ENCODE measurements at places on chromosomes 7 and 10.
A peak's percentile ranks its signal among the peaks of the same experiment; 100 is the strongest.

DNA sequence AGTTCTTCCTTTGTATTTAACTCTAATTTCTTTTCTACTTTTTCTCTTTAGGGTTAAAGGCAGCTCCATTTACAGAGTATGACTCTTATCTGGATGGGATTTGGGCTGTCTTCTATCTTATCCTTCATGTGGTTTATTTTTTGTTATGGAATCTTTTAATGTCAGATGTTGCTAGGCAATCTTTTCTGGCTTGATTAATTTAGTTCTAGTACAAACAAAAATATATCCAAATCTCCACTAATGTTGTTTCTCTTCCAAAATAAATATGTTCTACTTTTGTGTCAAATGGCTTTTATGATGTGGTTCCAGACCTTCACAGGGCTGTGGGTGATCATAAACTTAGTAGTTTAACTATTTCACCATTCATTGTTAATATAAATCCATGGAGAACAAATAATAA lies 246.9 kb downstream of the AHR start:
- no peak for DNase-seq

DNA sequence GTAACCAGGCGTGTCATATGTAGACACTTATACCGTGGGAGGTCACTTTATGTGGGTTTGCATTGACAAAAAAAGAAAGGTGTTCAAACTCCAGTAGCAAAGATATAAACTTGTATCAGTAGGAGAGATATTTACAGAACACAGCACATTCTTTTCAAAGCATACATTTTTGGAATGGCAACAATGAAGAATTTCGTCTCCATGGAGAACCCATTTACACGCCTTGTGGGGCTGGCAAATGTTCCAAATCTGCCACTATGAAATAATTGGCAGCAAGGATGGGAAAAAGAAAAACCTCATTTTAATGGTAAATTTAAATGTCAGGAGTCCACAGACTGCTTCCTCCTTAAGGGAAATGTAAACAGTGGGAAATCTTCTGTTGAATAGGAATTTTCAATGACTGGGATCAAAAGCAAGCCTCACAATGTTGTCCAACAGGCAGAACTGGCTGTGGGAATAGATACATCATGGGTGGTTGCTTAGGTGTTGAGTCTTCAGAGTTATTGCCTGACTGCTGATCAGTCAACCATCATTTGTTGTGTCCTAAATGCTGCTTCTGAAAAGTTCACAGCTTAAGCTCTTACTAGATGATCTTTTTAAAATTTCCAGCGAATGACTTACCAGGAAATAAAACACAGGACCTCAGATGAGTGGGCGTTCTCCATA lies 256.6 kb upstream of the SEMA3C start:
- no peak for DNase-seq

DNA sequence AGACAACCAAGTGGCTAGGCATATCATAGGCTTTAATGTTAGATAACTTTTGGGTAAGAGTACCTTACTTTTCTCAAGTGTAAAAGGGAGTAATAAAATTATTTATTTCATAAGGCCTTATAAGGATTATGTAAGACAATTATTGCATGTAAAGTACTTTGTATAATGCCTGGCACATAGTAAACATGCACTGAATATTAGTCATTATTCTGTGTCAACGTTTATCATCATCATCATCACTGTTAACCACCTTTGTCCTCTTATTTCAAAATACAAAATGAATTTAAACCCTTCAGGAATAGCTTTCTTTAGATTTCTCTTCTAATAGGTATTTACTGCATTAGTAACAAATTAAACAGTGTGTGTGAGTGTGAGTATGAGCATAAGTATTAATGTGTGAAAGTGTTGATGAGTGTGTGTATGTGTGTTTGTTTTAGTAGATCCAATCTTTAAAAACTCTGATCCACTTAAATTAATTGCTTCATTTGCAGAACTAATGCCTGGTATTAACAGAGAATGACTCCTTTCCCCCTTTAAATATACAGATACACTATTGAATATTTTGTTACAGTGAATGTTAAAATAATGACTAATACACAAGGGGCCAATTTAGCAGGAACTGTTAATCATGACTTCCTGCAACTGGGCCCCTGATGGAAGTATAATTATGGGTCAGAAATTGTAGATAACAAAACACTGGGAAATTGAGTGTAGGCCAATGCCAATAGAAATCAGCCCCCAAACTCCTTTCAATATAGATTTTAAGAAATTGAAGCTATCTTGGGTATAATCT lies 213.3 kb upstream of the FZD8 start:
- DNase-seq = no peak

DNA sequence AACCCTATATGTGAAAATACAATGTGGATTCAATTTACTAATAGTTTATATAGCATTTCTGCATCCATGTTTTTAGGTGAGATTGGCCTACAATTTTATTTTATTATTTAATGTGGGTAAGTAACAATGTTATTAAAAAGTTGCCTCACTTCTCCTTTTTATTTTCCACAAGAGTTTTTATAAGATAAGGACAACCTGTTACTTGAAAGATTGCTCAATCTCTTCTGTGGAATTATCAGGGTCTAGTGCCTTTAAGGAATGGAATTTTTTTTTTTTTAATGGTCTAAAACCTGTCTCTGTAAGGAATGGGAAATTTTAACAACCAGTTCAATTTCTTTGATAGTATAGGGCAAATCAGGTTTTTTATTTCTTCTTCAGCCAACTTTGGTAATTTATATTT lies 53.9 kb upstream of the RAB18 start:
- DNase-seq = no peak

DNA sequence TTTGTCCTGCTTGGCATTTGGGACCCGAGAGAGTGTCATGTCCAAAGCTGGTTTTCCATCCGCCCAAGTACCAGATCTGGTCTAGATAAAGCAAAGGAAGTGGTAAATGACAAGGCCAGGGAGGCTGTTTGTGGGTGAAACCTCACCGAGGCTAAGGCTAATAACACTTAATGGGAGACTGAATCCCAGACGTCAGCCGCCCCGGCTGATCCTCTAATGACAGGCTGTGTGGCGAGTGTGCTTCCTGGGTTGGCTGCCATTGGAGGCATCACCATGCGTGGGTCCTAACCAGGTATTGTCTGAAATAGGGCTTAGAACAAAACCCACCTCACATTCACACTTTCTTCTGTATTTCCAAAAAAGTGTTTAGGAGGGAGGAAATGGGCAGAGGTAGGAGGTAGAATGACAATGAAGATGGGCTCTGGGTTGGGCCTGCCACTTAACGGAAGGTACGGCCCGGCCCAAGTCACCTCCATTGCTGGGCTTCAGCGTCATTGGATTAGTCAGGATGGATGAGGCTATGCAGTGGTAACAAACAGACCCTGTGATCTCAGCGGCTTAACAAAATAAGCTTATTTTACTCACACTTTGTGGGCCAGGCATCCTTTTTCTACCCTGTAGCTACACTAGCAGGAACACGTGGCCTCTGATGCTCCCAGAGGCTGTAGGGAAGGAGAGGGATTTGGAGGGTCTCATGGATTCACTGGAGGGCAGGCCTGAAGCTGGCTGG lies 59.7 kb downstream of the PROSER2 start:
- DNase-seq = no peak

- DNase-seq = no peak
These were observed 178.9 kb downstream of the BICC1 start for GRCh38 chr10:58691528-58691927.

DNA sequence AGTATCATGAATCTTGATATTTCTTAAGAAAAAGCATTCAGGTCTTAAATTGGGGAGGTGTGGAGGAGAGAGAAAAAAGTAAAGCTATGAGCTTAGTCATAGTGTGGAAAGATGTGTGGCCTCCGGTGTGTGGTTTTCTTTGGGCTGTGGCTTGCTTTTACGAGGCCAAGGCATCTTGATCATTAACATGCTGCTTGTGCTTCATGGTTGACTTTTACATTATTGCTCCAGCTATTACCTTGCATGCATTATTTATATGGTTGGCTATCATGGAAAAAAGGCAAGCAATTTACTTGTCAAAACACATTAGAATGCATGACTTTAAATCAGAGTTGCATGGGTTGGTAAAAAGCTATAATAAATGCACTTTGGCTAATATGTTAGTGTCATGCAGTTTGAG lies 300.7 kb upstream of the ADARB2 start:
- no peak for DNase-seq

DNA sequence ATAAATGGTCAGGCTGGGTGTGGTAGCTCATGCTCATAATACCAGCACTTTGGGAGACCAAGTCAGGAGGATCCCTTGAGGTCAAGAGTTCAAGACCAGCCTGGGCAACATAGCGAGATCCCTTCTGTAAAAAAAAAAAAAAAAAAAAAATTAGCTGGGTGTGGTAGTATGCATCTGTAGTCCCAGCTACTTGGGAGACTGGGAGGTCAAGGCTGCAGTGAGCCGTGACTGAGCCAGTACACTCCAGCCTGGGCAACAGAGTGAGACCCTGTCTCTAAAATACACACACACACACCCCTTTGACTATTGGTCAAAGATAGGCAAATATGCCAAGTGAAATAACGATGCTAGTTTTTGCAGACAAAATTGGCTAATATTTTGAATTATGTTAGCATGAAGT lies 80.6 kb downstream of the IGF2BP3 start:
- no peak for DNase-seq

- DNase-seq = no peak
These were observed 1158.4 kb upstream of the AUTS2 start for GRCh38 chr7:68439897-68440296.

- DNase-seq = no peak
These were observed at the start of gene LEP for GRCh38 chr7:128240696-128241386. TSS of gene LEP (plus strand) at chr7:128241278. CDS start at chr7:128252019, 10,741 bp downstream.

GRCh38 chr7:94176694-94177200 lies 172.6 kb upstream of the BET1 start:
- DNase-seq = no peak

DNA sequence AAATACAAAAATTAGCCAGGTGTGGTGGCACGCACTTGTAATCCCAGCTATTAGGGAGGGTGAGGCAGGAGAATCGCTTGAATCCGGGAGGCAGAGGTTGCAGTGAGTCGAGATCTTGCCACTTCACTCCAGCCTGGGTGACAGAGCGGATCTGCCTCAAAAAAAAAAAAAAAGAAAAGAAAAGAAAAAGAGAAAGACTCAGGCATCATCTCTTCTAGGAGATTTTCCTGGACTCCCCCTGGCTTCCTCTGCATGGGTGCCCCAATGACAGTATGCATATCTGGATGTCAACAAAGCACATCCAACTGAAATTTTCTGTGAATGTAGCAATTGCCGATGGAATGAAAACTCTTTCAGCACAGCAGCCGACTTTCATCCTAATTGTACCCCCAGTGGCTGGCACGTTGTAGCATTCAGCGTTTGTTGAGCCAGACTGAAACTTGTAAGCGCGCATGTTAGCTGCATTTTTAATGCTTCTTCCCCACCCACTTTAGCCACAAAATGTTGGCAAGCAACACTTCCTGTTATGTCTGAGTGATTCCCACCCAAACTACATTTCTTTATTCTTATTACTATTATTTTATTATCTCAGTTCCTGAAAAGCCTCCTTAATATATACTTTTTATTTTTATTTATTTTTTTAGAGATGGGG lies 70.2 kb downstream of the PRTFDC1 start:
- DNase-seq = no peak

DNA sequence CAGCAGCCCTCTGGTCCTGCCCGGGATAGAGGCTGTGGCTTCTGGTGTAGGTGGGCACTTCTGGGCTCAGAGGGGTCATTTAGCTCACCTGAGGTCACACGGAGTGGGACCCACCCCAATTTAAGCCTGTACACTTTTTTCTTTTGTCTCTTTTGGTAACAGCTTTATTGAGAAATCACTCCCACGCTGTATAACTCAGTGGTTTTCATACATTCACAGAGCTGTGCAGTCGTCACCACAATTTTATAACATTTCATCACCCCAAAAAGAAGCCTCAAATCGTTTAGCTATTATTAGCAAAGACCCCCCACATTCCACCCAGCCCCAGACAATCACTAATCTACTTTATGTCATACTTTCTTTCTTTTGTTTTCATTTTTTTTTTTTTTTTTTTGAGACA lies 62.3 kb downstream of the LHPP start:
- DNase-seq = no peak

- DNase-seq = no peak
These were observed 4.3 kb downstream of the ELFN1 start for GRCh38 chr7:1674161-1675035.

DNA sequence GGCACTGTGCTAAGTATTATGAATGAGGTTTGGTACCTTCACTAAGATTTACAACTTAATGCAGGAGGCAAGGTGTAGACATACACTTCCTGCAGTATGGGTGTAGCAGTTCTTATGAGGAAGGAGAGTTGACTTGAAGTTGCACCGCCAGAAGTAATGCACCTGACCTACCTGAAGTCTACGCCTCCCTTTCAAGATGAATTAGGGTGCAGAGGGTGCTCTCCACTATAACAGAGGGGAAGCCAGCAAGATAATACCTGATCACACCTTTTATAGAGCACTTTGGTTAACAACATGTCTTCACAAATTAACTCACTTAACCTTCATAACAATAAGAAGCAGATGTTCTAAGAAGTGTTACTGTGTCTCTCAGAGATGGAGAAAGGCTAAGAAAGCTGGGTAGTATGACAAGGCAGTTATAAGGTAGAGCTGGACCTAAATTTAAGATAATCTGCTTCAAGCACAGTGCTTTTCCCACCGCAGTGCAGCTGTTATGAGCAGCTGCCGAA lies 552 bp upstream of the RAB18 start:
- DNase-seq = no peak

DNA sequence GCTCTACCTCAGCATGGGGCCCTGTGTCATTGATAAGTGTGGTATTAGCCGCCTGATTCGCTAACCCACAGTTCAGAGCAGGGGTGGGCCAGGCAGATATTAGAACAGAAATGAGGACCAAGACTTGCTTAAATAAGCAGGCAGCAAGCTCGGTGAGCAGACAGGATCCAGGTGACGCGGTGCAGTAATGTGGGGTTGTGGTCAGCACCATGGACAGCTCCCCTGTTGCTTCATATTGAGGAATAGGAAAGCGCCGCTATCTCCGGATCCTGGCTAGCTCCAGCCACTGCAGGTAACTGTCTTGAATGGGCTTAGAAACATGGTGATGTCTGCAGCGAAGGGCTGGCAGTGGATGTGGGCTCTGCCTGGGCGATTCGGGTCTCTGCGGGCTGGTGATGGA lies 51.3 kb upstream of the GPR26 start:
- peak; percentile 1 for DNase-seq

DNA sequence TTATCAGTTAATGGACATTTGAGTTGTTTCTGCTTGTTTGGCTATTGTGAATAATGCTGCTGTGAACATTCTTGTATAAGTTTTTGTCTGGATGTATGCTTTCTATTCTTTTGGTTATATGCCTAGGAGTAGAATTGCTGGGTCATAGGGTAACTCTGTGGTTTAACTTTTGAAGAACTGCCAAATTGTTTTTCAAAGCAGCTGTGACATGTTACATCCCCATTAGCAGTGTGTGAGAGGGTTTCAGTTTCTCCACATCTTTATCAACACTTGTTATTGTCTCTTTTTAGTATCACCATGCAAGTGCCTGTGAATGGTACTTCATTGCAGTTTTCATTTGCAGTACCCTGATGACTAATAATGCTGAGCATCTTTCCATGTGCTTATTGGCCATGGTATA lies 2.1 kb upstream of the NDUFB8 start:
- DNase-seq = no peak

DNA sequence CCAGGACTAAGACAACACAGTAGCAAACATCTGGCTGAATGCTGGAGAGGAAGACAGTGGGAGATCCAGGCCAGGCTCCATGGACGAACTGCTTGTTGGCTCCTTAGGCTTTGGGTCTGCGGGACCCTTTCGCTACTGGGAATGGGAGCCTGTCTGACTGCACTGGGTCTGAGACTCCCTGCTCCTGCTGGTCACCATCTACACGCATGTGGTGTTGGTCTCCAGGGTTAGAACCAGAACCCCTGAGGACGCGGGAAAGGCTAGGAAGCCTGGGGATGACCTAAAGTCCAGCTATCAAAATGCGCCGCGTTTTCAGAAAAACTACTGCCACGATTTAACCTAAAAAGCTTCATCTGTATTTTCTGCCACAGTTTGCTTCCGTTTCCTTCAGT lies 817 bp upstream of the DNAJB6 start:
- no peak for DNase-seq
